ENCODE measurements at places on chromosomes 7 and 10. TPM values are rescaled to one million over a fixed set of nuclear protein-coding genes. Genes with fewer than 3 reads are reported as not detected.

- DNase-seq = no peak
Observed at GRCh38 chr10:96345222-96345621, 13.6 kb downstream of the OPALIN start.

GRCh38 chr7:116569737-116570136 lies 44.9 kb downstream of the CAV1 start:
- no peak for DNase-seq

DNA sequence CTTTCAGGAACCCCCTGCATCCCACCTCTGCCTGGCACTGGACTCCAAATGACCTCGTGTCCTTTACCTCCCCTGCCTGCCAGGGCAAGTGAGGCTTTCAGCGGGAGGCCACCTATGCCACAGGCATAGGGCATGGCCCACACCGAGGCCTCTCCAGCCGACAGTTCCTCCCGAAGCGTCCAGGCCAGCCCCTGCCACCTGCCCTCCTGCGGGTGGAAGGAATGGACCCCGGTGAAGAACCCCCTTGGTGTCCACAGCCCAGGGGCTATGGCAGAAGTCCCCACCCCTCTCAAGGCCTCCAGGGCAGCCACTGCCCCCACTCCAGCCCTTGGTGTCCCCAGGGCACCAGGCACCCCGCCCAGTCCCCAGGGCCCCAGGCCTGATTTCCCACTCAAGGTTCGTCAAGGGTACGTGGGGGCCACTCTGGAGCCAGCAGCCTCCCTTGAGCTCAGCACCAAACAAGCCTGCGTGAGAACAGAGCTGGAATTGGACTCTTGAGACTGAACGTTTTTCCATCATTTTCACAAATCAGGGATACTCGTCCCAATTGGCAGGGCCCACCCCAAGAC lies 3.1 kb downstream of the FUOM start:
- DNase-seq = no peak

CHN2 gene
- 3.6 TPM for total RNA-seq

GRCh38 chr10:13227031-13227430 lies 7.1 kb downstream of the UCMA start:
- no peak for DNase-seq

- no peak for DNase-seq
Observed at GRCh38 chr7:35022725-35023124, 14.6 kb downstream of the DPY19L1 start.

SEMA3A gene
- total RNA-seq = 6.8 TPM

IQCE gene
- total RNA-seq = 20.0 TPM
